ENCODE measurements at places on chromosomes 3 and 15. TPM values are rescaled to one million over a fixed set of nuclear protein-coding genes. Genes with fewer than 3 reads are reported as not detected.

Gene IL16
- total RNA-seq, result 11.1 TPM

Gene PCLAF
- not detected for total RNA-seq

- peaks cover 25% of the 10 kb centered on the region for H3K4me1 ChIP-seq
- no peaks in the 10 kb centered on the region for H3K27me3 ChIP-seq
- H3K27ac ChIP-seq, result peak overlapping the region; percentile 70
- H3K36me3 ChIP-seq, result no peaks in the 10 kb centered on the region
- no peak overlapping the region for H3K4me3 ChIP-seq
- DNase-seq, result peak; percentile 43
These were observed 81.4 kb downstream of the DNAJB8 start for GRCh38 chr3:128385080-128385832.

DNA sequence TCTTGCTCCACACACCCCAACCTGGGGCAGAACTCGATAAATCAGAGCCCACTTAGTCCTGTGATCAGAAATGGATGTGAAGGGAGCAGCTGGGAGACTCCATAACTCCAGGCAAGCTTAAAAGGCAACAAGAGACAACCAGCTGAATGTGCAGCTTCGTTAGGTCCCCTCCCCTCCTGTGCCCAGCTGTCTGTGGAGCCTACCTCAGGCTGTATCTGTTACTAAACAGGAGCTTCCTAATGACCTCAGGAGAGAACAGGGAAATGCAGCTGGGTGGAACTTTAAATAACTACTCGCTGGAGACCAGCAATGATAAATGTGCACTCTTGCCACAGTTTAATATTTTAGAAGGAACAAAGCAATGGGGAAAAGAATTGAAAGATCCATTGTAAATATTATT is 25.9 kb downstream of the SLC9A9 start:
- no peaks in the 10 kb centered on the region for H3K4me1 ChIP-seq
- no peak for DNase-seq
- H3K36me3 ChIP-seq, result no peaks in the 10 kb centered on the region
- no peak overlapping the region for H3K4me3 ChIP-seq
- no peaks in the 10 kb centered on the region for H3K27me3 ChIP-seq
